NCI-H774 (cell line): ENCODE measurements at places on chromosomes 3 and 15.
A peak's percentile ranks its signal among the peaks of the same experiment; 100 is the strongest.

DNA sequence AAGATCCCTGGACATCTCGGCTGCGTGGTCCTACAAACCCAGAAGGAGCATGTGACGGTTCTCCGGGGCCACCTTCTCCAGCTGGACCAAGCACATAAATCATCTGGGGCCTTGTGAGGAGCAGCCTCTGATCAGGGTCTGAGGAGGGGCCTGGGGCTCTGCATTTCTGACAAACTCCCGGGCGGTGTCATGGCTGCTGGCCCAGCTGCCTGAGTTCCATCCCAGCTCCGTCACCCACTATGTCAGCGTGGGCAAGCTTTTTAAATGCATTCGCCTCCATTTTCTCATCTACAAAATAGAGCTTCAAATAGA, 126.3 kb upstream of the MEF2A start:
- DNase-seq = no peak

- DNase-seq = no peak
These were observed 342.9 kb downstream of the CNTN3 start for GRCh38 chr3:74271541-74271940.

- DNase-seq = no peak
These were observed 54.9 kb downstream of the DNASE1L3 start for GRCh38 chr3:58155838-58156237.

DNA sequence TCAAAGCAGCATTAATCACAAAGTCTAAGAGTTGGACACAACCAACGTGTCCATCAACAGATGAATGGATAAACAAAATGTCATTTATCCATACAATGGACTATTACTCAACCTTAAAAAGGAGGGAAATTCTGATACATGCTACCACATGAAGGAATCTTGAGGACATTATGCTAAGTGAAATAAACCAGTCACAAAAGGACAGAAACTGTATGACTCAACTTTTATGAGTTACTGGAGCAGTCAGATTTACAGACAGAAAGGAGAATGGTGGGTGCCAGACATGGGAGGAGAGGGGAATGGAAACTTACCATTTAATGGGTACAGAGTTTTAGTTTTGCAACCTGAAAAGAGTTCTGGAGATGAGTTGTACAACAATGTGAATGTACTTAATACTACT, 43.0 kb upstream of the SEC13 start:
- no peak for DNase-seq

- DNase-seq = peak; percentile 6
These were observed 140.2 kb downstream of the ITPR1 start for GRCh38 chr3:4633078-4634004.

GRCh38 chr3:131995891-131996290, 38.9 kb downstream of the CPNE4 start:
- no peak for DNase-seq

- DNase-seq = peak; percentile 16
These were observed 17.9 kb upstream of the CRABP1 start for GRCh38 chr15:78322243-78322642.

- no peak for DNase-seq
These were observed 71.0 kb downstream of the FILIP1L start for GRCh38 chr3:100043271-100043670.

GRCh38 chr15:27587810-27588209, 511.3 kb downstream of the OCA2 start:
- no peak for DNase-seq

GRCh38 chr3:130425484-130425883, 80.0 kb downstream of the COL6A5 start:
- peak; percentile 4 for DNase-seq

DNA sequence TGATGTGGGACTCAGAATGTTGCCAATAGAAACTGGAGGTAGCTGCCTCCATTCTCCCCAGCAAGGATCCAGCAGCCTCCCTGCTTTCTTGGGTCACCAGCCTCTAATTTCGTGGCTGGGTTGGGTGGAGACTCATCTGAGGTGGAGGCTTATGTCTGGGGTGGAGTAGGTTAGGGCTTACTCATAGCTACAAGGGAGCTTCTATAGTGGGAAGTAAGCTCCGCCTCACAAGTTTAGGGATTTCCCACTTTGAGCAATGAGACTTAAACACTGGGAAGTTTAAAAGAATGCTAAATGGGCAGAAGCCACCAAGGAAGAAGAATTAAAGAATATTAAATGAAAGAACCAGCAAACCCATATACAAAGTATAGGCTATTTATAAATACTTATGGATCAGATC, 63.8 kb downstream of the GJD2 start:
- no peak for DNase-seq

DNA sequence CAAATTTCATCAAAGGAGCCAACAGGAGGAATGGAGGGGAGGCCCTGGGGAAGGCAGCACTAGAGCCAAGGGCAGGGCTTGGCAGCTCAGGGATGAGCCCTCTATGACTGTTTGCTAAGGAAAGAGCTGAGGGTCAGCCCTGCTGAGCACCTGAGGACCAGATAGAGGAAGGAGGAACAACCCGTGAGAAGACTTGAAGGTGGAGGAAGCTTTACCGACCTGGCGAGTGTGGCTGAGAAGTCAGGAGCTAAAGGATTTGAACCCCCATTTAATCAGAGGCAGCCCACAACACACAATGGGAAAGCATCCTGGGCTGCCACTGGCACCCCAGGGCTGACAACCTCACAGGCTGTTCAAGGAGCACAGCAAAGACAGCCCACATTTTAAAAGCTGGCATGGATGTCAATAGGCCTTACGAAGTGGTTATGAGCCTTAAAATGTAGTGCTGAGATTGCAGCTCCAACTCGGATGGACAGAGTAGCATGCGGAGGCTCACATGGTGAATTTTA, 20.7 kb upstream of the LRRC2 start:
- DNase-seq = no peak

DNA sequence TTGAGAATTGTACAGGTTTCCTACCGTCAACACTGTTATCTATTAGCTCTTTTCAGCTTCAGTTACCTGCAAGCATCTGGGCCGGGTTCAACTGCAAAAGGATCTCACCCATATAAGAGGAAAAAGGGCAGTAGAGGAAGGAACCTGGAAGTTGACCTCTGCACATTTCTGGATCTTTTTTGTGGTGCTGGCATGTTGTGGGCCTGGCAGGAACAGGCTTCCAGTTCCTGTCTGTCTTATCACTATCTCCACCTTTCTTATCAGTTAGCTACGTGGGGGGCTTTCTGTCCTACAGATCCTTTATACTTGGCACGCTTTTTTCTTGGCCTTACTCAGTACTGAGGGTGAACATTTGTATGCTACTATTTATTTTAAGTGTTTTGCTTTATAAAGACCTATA, 42.2 kb upstream of the TJP1 start:
- DNase-seq = no peak

DNA sequence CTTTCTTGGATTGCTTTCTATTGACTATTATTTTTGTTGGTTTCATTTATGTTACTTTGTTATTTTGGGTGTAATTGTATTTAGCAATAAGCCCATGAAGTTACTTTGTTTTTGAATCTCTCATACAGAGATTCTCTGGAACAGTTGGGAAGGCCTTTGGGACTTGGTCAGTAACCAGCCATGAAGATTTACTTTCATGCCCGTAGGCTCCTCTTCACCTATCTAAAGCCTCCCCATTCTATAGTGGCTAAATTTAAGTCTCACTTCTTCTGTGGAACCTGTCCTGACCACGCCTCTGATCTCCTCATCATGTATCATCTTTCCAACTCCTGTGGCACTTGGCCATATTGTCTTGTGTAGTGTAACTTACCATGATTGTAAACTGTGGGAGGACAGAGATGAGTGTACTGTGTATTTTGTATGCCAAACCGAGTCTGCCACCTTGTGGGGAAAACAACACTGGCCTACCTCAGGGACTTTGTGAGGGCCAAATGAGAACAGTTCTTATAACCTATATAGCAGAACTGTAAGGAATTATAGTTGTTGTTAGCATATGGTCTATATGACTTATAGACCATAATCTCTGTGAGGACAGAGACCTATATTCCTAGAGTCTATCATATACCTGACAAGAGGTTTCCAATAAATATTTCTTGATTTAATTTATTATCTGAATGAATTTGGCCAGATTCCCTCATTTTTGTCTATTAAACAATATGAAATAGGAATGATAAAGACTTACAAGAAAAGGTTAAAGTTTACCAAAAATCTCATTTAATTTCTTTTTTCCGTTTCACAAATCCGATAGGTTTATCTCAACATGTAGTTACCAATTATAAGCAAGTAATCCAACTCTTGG, 75.0 kb downstream of the STARD9 start:
- DNase-seq = peak; percentile 36

DNA sequence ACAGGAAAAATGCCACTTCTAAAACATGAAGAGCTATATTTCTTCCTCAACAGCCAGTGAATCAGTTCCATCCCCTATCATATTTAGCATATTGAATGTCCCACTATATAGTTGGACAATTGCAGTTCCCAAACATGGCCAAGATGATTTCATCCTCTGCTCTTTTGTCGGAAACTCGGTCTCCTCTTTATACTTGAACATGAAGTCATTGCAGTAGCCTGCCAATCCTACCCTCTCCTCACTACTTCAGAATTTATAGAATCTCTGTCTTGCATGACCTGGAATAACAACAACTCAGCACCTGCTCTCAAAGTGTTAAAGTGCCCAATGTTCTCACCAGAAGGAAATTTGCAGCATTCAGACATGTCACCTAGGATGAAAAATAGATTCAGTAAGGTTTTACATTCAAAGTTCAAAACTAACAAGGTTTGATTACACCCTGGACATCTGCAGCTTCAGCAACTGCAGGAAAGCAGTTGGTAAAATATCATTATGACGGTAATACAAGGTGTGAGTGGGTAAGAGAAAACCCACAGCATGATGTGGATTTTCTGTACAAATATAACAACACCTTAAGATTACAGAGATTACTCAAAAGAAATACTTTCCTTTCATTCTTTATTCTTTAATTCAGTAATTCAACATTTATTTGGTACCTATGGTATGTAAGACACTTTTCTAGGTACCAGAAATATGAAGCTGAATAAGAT, 52.5 kb downstream of the TP63 start:
- no peak for DNase-seq

GRCh38 chr3:145893331-145893730, 267.7 kb downstream of the PLOD2 start:
- DNase-seq = no peak

DNA sequence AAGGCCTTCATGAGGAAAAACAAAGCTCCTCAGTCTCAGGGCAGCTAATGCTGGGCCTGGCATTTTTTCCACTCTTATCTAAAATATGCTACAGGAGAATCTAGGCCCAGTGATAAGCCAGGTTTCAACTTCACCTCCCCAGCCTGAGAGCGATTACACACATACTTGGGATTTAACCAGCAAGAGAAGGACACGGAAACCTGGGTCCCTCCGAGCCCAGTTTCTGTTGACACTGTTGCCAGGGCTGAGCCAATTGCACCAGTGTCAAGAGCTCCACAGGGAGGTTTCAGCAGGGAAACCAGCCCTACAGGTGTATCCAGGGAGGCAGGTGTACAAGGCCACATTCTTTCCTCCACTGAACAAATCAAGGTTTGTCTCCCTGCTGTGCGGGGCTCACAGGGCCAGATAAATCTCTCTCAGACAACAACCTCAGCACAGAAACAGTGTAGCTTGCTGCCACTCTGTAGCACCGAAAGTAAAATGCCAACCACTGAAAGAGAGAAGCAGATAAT, 85.4 kb downstream of the MAGI1 start:
- DNase-seq = peak; percentile 76

DNA sequence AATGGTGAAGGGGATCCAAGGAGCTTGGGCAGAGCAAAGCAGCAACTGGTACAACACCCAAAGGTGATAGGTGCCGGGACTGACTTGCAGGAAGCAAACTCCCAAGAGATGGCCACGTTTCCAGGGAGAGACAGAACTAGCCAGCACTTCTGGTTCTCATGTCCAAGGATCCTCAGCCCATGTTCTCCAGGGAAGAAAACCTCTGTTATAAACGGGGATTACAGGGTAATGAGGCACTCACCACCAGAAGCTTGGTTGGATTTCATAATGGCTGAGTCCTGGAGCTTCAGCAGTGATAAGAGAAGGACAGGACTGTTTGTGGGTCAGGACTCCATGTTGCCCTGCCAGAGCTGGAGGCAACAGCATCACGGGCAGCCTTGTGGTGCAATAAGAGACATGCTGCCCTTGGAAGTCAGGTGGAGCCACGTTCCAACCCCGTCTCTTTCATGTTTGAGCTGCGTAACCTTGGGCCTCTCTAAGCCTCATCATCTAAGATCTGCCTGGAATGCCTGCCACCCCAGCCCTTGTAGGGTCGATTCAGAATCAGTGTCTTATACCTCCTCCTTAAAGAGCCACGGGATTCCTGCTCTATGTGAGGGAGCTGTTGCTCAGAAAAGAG, 181.0 kb downstream of the ABHD5 start:
- DNase-seq = no peak

GRCh38 chr3:95048564-95048963, 985.7 kb downstream of the NSUN3 start:
- DNase-seq = no peak

DNA sequence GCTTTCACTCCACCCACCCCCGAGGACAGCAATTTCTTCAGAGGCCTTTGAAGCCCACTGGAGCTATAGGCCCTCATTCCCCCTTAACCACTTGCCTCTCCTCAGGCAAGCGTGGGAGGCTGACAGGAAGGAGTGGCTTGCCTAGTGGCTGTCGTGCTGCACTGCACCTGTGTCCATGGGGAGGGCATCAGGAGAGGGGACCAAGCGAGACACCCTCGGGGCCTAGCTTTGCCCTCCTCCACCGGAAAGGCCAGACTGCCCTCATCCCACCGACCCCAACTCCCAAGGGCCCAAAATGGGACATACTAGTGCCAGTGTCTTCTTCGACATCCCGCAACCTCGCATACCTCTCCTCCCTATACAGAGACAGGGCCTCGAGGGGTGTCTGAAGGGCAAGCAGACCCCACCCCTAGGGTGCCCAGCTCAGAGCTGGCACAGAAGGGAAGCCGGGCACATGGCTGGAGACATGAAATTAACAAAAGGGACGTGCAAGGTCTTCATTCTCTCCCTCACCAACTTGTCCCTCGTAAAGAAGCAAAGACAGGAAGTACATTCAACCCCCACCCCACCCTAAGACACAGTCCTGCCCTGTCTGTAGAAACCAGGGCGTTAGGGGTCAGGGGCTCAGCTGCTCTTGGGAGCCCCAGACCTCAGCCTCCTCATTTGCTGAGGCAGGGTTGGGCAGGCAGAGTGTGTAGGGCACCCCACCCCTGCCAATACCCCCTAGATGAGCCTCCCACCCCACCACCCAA, 24.3 kb downstream of the VIPR1 start:
- DNase-seq = no peak

GRCh38 chr15:80614711-80615360, 80.3 kb upstream of the ABHD17C start:
- DNase-seq = no peak

- DNase-seq = peak; percentile 74
These were observed 85.0 kb upstream of the DPH6 start for GRCh38 chr15:35630985-35631384.

GRCh38 chr15:71788646-71789579, 21.4 kb upstream of the NR2E3 start:
- no peak for DNase-seq
